Panc1 (cell line): ENCODE measurements at places on chromosomes 16 and 17. TPM values are rescaled to one million over a fixed set of nuclear protein-coding genes. Genes with fewer than 3 reads are reported as not detected.

GRCh38 chr17:78923660-78924453, 1.3 kb downstream of the TIMP2 start:
- no peak for DNase-seq

- DNase-seq: no peak
Measured at GRCh38 chr17:40873801-40874200, 6.8 kb upstream of the KRT12 start.

- no peak for DNase-seq
Measured at GRCh38 chr17:78242024-78242742, 10.8 kb downstream of the TMEM235 start.

DNA sequence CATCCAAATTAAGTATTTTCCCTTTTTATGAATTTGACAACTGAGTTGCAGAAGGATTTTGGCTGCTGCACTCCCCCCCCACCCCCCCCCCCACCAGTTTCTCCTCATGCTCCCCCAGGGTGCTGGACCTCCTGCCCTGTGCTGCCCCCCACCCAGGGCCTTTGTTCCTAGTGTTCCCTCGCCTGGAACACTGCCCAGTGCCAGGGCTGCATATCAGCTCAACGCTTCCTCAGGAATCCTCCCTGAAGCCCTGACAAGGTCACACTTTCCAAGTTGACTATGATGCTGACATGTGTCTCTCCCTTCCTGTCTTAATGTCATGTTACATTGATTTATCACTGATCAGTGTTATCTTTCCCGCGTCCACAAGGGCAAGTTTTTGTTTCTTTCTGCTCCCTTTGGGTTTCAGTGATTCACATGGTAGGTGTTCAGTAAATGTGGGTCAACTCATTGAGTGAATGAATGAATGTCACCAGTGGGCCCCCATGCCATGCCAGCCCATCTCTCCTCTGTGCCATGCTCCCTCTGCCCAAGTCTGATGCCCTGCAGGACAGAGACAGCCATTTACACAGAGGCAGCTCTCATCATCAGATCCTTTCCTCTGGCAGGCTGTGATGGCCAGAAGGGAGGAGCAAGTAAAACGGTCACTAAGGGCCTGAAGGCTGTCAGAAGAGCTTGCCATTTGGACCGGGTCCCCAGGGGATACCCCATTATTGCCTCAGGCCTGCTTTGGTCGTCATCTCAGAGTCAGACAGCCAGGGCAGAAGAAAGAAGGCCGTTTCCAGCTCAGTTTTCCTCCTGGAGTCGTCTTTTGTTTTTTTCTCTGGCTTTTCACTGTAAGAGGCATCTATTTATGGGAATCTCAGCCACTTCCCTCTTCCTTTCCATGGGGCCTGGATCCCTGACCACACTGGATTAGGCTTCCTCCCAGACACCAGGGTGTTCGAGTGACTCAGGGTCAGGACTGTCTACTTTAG, 386.2 kb downstream of the SNX29 start:
- DNase-seq: no peak

DNA sequence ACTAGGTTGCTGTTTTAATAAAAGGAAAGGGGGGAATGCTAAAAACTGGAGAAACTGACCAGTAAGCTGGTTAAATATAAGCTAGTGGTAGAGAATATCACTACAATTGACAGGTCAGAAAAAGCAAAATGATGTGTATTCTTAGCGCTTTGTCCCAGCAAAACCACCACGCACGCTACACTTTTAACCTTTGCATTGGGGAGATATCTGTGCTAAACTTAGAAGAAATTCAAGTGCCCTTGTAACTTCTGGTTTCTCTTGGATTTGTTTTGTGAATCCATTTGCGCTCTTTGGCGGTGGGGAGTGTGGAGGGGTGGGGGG, 1.4 kb downstream of the GAN start:
- DNase-seq: no peak

DNA sequence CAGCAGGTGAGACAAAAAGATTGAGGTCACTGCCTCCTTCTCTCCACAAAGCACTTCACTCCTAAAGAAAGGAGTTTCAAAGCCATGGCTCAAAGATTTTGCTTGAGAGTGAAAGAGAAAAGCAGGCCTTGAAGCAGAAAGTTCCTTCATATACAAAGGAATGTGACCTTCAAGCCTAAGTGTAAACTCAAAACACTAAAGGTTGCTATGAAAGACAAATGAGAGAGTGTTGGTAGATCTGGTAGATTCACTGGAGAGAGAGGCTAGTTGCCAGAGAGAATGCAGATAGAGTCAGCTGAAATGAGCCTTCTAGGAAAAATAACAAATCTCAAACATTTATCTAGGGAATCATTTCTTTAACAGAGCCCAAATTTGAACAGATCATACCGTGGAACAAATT, 305.2 kb downstream of the CDH8 start:
- DNase-seq: no peak

GRCh38 chr17:7393613-7394451, 493 bp downstream of the PLSCR3 start:
- no peak for DNase-seq

- no peak for DNase-seq
Measured at GRCh38 chr16:28872952-28873351, 5.3 kb upstream of the ATP2A1 start.

GRCh38 chr17:65666876-65667321, 105.5 kb upstream of the AXIN2 start:
- no peak for DNase-seq

- no peak for DNase-seq
Measured at GRCh38 chr17:45316434-45317110, at the start of gene MAP3K14. TSS of gene MAP3K14 (minus strand) at chr17:45317020. CDS start at chr17:45290745, 26,275 bp downstream.

- no peak for DNase-seq
Measured at GRCh38 chr17:17783116-17783824, 53.5 kb downstream of the SREBF1 start.

DNA sequence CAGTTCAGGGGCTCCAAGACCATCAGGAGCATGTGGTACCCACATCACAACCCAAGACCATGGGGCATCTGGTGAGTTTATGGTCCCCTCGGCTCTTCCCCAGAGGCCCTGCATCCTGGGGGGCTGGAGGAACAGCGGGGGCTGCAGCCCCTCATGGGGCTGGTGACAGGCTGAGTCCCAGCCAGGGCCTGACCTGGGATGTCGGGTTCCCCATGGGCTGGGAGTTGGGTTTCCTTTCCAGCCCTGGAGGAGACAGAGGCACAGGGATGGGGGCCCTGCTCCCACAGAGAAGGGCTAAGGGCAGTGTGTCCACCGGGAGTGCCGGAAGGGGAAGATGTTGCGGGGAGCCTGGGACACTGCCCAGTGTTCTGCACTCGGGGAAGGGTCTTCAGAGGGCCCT, 82.4 kb downstream of the GOSR1 start:
- DNase-seq: no peak

DNA sequence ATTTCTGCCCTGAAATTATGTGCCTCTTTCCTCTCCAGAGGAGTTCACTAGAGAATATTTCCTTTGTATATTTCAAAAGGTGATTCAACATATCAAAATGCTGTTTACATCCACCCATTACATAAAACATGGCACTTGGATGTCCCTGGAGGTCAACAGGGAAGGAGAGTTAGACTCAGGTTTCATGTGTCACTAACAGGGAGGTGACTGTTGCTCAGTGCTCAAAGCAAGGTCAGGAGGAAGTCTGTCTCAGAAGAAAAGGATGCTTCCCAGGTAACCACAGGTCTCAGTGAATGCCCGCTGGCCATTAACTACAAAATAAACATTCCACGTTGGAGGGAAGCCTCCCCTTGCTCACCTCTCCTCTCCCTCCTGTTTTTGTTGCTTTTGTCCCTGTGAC, 198.6 kb downstream of the AXIN2 start:
- DNase-seq: no peak

GRCh38 chr16:87389245-87389644, 2.9 kb upstream of the MAP1LC3B start:
- no peak for DNase-seq

DNA sequence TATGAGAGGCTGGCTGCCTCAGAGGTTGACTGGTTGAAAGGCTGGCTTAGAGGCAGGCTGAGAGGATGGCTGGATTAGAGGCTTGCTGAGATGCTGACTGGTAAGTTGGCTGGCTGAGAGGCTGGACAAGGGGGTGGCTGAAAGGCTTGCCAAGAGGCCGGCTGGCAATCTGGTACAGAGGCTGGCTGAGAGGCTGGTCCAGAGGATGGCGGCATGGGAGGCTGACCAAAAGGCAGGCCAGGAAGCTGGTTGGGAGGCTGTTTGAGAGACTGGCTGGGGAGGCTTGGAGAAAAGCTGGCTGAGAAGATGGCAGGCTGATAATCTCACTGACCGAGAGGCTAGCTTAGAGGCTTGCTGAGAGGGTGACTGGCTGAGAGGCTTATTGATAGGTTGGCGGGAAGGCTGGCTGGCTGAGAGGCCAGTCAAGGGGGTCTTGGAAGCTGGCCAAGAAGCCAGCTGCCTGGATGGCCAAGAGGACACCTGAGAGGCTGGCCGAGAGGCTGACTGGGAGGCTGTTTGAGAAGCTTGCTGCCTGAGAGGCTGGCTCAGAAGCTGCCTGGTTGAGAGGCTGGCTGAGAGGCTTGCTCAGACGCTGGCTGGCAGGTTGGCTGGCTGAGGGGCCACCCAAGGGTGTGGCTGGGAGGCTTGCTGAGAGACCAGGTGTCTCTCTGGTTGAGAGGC, 34.2 kb upstream of the ACSM2B start:
- DNase-seq: no peak

DNA sequence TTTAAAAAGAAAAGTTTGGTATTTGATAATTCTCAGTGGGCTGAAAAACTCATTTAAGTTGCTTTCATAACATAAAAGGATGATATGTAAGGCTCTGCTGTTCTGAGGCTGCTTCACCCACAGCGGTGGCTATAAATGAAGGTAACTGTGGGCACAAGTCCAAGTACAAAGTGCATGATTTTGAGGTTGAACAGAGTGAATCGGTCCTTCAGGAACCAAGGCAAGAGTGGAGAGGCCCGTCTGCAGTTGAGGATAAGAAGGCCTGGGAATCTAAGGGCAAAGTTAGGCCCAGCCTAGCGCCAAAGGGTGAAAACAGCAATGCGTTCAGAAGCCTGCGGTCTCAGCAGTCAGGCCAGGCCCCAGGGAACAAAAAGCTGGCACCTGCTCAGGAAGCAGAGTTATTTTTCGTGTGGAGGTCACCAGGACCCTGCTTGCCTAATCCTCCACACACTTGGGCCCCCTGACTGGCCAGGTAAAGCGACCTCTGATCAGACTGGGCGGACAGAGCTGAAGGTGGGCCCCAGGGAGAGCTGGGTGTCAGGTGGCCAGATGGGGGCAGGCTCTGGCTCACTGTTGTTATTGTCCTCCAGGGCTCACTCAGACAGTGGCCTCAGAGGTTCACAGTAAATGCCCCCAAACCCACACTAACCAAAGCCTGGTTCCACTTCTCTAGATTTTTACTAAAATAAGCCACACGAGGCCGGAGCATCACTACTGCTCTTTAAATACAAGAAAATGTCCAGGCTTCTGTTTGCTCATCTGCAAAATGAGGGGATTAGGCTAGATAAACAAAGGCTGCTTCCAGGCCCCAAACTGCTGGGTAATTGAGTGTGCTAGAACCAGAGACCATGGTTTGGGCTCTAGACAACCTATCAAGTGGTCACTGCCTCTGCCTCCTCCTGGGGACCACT, 46.5 kb downstream of the TEX2 start:
- no peak for DNase-seq

- no peak for DNase-seq
Measured at GRCh38 chr17:34653511-34653910, 74.1 kb downstream of the TMEM132E start.

DNA sequence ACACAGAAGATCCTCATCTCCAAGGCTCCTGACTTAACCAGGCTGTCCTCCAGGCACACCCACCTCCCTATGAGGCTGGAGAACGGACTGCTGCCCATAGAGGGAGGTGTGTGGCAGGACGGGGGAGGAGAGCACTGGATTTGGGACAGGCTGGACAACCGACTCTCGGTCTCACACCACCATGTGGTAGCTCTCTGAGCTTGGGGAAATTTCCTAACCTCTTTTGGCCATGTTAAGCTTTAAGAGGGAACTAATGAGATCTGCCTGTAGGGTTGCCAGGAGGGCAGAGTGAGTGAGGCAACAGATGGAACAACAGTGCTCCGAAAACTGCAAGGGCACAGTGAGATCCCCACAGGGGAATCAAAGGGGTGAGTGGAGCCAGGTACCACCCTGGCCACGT, 32.7 kb downstream of the RHBDL3 start:
- no peak for DNase-seq

DNA sequence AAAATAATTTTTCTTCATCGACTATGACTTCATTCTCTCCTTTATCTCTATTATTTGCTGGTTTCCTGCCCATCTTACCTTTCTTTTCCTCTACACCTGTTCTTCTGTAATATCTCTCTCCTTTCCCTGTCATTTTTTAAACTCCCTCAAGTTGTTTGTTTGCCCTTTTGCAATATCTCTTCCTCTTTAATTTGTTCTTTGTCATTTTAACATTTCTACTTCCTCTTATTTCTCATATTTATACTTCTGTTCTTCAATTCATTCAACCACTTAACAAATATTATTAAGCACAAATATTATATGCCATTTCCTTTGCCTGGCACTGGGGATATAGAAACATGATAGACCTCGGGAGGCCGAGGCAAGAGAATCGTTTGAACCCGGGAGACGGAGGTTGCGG, 22.6 kb downstream of the MAP3K3 start:
- DNase-seq: no peak

- no peak for DNase-seq
Measured at GRCh38 chr16:75647112-75647491, 363 bp downstream of the KARS1 start.

GRCh38 chr17:76528156-76528527, 9.4 kb downstream of the CYGB start:
- no peak for DNase-seq

Gene CTRB2
- total RNA-seq: 5.0 TPM

Gene PDPK1
- 43.2 TPM for total RNA-seq

Gene TEDC2
- 25.0 TPM for total RNA-seq

Gene PYDC1
- total RNA-seq: not detected

Gene CACNG3
- not detected for total RNA-seq

Gene CCL17
- total RNA-seq: not detected

Gene C16orf95
- total RNA-seq: 6.0 TPM

Gene CLEC3A
- total RNA-seq: 0.23 TPM

Gene SAP30BP
- total RNA-seq: 138 TPM

Gene JPH3
- 1.2 TPM for total RNA-seq

Gene TBC1D3H
- total RNA-seq: not detected

Gene MEIOC
- 0.82 TPM for total RNA-seq
